ENCODE measurements at places on chromosomes 12 and 14. TPM values are rescaled to one million over a fixed set of nuclear protein-coding genes. Genes with fewer than 3 reads are reported as not detected.

The PRIMA1 gene
- total RNA-seq: not detected

The LHX5 gene
- total RNA-seq: not detected

The NUP37 gene
- 54.8 TPM for total RNA-seq

The ABCC9 gene
- under 0.01 TPM for total RNA-seq

The NOXRED1 gene
- total RNA-seq: 0.07 TPM

The PTPN21 gene
- 4.7 TPM for total RNA-seq

The MUCL1 gene
- not detected for total RNA-seq

The GSKIP gene
- total RNA-seq: 26.6 TPM

The PTPRQ gene
- not detected for total RNA-seq

The L2HGDH gene
- total RNA-seq: 10.0 TPM

The KLHDC2 gene
- 65.6 TPM for total RNA-seq

The CPNE6 gene
- not detected for total RNA-seq

The TAS2R7 gene
- total RNA-seq: not detected

The HOXC9 gene
- total RNA-seq: not detected

The KLRD1 gene
- total RNA-seq: 0.20 TPM

The SERPINA3 gene
- 1.5 TPM for total RNA-seq

The CCDC177 gene
- not detected for total RNA-seq

The NGB gene
- total RNA-seq: not detected

The ADAMTS20 gene
- not detected for total RNA-seq

The SYNE2 gene
- 24.9 TPM for total RNA-seq

The KRT82 gene
- not detected for total RNA-seq

The GALNT16 gene
- total RNA-seq: 0.11 TPM

The HOXC10 gene
- total RNA-seq: not detected

The PPM1A gene
- total RNA-seq: 14.7 TPM

The ALX1 gene
- total RNA-seq: not detected

The OR6C2 gene
- total RNA-seq: not detected

The GLIPR1L1 gene
- not detected for total RNA-seq

The CLEC1A gene
- total RNA-seq: 16.0 TPM

The CLEC6A gene
- total RNA-seq: not detected

The ANG gene
- 6.9 TPM for total RNA-seq

The MGST1 gene
- total RNA-seq: 32.8 TPM

The CLEC7A gene
- 0.07 TPM for total RNA-seq

The NINJ2 gene
- total RNA-seq: 0.66 TPM

The TBK1 gene
- 31.6 TPM for total RNA-seq

The MYF6 gene
- not detected for total RNA-seq

The GSC gene
- not detected for total RNA-seq

The SPIC gene
- not detected for total RNA-seq

The IFI27 gene
- 317 TPM for total RNA-seq

The NRXN3 gene
- total RNA-seq: 0.04 TPM

The OR6C70 gene
- not detected for total RNA-seq

The RNFT2 gene
- total RNA-seq: 2.6 TPM

The BEST3 gene
- total RNA-seq: 0.07 TPM

The PZP gene
- 0.40 TPM for total RNA-seq

The KITLG gene
- total RNA-seq: 23.4 TPM

The STYK1 gene
- total RNA-seq: 21.8 TPM

The LRTM2 gene
- total RNA-seq: not detected

The CHD8 gene
- total RNA-seq: 61.3 TPM

Measured in pulmonary artery endothelial cell (primary cell).